Tibial artery (tissue), 4 donors: ENCODE measurements at places on chromosomes 4 and X.

DNA sequence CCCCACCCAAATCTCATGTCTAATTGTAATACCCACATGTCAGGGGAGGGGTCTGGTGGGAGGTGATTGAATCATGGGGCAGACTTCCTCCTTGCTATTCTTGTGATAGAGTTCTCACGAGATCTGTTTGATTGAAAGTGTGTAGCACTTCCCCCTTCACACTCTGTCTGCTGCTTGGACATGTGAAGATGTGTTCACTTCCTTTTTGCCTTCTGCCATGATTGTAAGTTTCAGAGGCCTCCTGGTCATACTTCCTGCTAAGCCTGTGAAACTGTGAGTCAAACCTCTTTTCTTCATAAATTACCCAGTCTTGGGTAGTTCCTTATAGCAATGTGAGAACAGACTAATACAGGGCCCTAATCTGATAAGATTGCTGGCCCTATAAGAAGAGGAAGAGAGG, 1514.8 kb downstream of the RPA4 start:
- DNase-seq: no peak

DNA sequence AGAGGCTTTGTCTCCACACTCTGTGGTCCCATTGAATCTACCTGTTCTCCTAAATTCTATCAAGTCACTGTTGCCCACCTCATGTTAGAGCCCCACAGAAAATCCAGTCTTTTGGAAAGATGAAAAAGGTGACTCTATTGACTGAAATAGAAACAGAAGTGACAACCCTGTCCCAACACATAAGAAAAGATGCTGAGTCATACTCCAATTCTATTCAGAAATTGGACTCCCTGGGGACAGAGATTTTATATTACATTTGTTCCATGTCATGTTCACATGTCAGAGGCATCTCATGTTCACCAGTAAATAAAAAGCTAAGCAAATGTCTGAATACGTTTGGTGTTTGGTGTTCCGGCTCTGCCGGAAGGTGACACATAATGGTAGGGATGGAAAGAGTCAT, 2.9 kb upstream of the GRPR start:
- DNase-seq: no peak

GRCh38 chr4:6876440-6876839, 33.2 kb upstream of the TBC1D14 start:
- DNase-seq: no peak

- DNase-seq: no peak
Measured at GRCh38 chr4:68630371-68630770, 40.1 kb downstream of the UGT2B15 start.

DNA sequence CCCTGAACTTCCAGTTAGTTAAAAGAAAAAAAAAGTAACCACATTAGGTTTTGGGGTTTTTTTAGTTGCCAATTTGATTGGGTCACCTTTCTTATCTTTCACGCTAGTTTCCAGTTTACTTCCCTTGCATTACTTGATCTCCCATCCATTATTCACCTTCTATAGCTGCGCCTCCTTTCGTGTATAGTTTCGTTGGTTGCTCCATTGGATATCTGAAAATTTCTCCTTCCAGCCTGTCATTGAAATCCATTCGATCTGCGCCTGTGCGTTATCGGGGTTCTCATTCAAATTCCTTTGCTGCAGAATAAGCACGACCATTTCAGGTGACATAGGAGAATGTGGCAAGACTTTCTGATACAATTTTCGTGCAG, 764 bp downstream of the TRAPPC11 start:
- no peak for DNase-seq

GRCh38 chr4:76657443-76657842, 222.4 kb downstream of the SHROOM3 start:
- DNase-seq: no peak

DNA sequence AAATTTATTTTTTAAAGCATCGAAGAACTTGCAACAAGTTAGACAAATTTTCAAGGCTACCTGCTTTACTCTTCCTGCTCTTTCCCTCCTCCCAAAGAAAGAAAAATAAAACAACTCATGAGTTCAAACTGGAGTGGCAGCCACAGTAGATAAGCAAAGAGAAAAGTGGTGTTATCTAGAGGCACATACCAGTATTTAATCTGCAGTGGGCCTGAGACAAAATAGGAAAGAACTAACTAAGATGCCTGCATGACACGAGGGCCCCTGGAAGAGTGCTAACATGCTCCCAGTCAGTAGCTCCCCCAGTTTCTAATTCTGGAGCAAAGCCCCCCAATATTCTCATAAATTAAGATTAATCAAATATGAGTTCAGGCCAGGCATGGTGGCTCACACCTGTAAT, 7.9 kb downstream of the ARL9 start:
- no peak for DNase-seq

DNA sequence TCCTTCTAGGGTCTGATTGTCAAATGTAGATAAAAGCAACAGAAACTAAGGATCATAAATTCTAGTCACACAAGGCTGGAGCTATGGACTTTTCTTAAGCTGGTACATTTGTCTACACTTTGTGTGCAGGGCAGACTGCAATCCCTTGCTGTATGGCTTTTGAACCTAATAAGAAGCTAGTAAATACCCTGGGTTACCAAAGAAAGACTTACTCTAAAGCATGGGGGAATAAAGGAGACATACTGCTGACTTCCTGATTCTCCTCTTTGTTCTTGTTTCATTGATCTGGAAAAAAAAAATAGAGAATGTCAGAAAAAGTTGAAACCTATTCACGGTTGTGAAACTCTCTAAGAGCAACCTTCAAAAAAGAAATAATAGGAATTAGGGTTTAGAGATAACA, 216.6 kb upstream of the TLL1 start:
- DNase-seq: no peak

DNA sequence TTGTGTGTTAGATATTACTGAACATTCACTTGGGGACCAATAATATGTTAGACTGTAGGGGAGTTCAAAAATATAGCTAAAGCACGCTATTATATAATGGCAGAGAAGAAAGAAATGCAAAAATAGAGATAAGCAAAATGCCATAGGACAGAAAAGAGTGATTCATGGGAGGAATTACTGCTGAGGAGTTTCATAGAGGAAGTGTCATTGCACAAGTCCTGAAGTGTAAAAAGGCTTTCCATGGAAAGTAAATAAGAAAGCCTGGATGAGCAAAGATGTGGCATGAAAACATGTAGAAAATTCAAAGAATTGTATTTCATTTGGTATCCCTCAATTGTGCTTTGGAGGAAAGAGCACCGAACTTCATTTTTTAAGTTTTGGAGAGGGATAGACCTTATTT, 14.5 kb downstream of the HMGB2 start:
- no peak for DNase-seq

GRCh38 chr4:1216869-1217294, 32.0 kb downstream of the CTBP1 start:
- no peak for DNase-seq

- no peak for DNase-seq
Measured at GRCh38 chrX:79524642-79525041, 157.5 kb upstream of the ITM2A start.

DNA sequence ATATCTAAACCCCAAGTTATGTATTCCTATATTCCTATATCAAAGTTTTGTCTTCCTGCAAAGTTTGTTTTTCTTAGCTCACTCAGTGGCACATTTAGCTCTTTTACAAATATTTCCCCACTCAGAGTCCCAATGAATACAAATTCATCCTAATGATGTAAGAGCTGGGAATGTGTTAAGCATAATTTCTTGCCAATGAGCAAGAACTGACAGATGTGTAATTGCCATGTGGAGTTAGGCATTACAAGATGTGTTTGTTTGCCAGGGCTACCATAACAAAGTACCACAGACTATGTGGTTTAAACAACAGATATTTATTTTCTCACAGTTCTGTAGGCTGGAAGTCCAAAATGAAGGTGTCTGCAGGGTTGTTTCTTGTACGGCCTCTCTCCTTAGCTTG, 302.1 kb downstream of the KCTD8 start:
- no peak for DNase-seq

GRCh38 chr4:89284828-89285227, 22.8 kb downstream of the GPRIN3 start:
- no peak for DNase-seq

GRCh38 chr4:127007305-127007704, 625.5 kb upstream of the INTU start:
- no peak for DNase-seq
